ENCODE measurements at places on chromosomes 6 and 20.

DNA sequence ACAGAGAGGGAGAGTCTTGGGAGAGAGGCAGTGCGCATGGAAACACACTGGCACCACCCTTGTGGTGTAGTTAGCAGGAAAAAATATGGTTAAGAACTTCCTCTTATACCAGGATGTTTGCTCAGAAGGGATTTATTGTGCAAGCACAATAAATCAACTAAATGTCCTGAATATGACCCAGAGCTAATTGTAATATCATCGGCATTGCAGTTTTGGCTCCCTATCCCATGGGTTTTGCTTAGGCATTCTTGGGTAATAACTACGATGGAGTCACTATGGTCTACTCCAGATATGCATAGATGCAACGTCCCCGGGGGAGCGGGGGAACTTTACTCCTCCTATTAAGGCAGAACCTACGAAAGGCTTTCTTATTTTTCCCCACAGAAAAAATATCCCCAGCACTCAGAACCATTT is 751.6 kb downstream of the EYS start:
- DNase-seq = no peak

DNA sequence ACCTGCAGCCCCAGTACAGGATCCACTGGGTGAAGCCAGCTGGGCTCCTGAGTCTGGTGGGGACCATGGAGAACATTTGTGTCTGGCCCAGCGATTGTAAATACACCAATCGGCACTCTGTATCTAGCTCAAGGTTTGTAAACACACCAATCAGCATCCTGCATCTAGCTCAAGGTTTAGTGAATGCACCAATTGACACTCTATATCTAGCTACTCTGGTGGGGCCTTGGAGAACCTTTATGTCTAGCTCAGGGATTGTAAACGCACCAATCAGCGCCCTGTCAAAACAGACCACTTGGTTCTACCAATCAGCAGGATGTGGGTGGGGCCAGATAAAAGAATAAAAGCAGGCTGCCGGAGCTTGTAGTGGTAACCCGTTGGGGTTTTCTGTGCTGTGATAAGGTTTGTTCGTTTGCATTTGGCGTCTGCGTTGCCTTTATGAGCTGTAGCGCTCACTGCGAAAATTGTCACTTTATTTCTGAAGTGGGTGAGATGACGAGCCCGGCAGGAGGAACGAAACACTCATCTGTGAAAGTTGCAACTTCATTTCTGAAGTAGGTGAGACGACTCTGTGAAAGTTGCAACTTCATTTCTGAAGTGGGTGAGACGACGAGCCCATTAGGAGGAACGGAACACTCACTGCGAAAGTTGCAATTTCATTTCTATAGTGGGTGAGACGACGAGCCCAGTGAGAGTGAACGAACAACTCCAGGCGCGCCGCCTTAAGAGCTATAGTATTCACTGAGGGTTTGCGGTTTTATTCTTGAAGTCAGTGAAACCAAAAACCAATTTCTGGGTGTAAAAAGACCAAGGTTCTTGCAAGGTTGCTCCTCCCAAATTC is 31.1 kb downstream of the SERPINB6 start:
- DNase-seq = peak; percentile 53

GRCh38 chr20:44133424-44133823 is 53.6 kb downstream of the JPH2 start:
- no peak for DNase-seq

DNA sequence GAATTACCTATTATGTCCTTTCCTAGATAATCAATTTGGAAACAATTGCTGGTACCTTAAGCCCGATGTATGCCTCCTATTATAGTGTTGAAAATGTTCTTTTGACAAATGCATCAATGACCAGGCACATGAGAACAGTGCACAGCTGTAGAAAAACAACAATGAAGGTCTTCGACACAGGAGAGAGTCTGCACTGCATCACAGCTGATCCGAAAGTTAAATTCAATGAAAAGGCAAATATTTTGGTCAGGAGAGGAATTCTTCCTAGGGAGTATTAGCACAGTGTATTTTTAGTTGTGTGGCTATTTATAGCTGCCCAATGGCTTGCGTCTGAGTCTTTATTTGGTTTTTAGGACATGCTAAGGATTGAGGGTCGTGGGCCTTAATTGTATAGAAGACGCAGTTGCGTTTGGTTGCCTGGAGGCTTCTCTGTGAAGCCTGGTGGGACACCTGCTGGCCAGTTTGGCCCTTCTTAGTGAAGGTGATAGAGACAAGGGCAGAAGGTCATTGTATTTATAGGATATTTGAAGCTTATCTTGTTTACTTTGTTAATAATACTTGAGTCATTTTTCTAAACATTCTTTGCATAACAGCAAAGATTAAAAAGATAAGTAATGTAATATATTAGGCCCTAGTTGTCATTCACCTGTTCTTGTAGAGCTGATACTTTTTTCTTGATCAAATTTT is 72.3 kb downstream of the CDYL start:
- DNase-seq = no peak

- DNase-seq = no peak
These were observed 128.7 kb upstream of the MLIP start for GRCh38 chr6:53982366-53983050.

DNA sequence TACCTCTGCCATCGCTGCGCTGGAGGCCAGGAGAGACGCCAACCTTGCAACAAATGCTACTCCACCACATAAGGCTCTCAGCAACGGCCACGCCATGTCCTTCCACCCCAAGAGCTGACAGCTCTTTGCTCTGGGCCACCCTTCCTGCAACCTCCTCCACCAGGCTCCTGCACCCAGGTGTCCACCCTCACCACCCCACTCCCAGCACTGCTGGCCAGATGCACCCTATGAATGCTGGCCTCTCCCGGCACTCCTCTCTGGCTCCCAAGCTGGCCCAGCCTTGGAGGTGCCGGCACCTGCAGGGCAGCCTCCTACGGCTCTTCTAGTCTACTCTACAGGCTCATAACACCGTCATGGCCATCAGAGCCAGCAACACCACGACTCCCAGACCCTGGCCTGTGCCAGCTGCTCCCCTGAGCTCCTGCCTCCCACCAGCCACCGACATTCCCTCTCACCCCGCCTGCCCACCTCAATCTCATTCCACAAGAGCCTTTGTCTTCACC is 11.2 kb downstream of the TAF4 start:
- no peak for DNase-seq

- no peak for DNase-seq
These were observed 34.0 kb downstream of the NT5E start for GRCh38 chr6:85483846-85484245.

GRCh38 chr20:64244281-64244805 is 11.2 kb upstream of the PCMTD2 start:
- no peak for DNase-seq

- DNase-seq = no peak
These were observed 369.7 kb downstream of the CD109 start for GRCh38 chr6:74065705-74066104.

GRCh38 chr6:17115251-17116116 is 13.6 kb downstream of the STMND1 start:
- no peak for DNase-seq

- DNase-seq = no peak
These were observed 123.6 kb upstream of the TNFAIP3 start for GRCh38 chr6:137743493-137743892.

- DNase-seq = no peak
These were observed 534.0 kb downstream of the PKHD1 start for GRCh38 chr6:51553246-51554015.

- no peak for DNase-seq
These were observed 460.3 kb downstream of the UTRN start for GRCh38 chr6:144745439-144745838.

GRCh38 chr6:53616450-53617357 is 48.9 kb downstream of the KLHL31 start:
- DNase-seq = no peak

DNA sequence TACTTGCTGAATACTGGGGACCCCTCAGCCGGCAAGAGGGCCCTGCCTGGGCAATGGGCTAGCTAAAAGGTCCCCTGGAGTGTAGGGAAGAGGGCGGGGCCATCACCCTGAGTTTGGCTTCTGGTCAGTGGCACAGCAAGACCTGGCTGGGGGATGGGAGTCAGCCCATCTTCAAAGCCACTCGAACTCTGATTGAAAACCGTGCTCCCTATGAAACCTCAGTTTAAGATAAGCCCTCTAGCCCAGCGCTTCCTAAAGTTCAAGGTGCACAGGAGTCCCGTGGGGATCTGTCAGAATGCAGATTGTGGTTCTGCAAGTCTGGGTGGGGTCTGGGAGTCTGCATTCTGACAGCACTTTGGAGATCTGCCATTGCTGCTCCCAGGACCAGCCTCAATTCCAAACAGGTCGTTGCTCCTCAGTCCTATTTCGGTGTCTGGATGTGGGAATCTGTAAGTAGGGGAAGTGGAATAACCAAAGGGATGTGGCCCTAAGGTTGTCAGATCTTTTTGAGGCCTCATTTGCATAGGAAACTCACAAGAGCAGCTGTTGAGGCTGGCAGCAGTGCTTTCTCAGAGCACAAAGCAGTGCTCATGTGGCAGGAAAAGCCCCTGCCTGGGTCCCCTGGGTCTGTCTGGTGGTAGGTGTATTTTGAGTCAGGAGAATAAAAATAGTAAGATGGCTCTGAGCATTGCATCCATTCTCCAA is 85.3 kb upstream of the SCP2D1 start:
- no peak for DNase-seq

GRCh38 chr6:41572613-41573012 is 26.4 kb downstream of the FOXP4 start:
- no peak for DNase-seq

Measured in stimulated activated CD8-positive, alpha-beta memory T cell treated with anti-CD3 and anti-CD28 coated beads, Interleukin-4, amount 100 ng/mL, for 1 hour (primary cell).